ENCODE measurements at places on chromosomes 7 and 10. TPM values are rescaled to one million over a fixed set of nuclear protein-coding genes. Genes with fewer than 3 reads are reported as not detected.

The RBP3 gene
- polyA plus RNA-seq: not detected

The CACNA2D1 gene
- 3.5 TPM for polyA plus RNA-seq

The CTBP2 gene
- polyA plus RNA-seq: 33.1 TPM

The MAPK8 gene
- 17.0 TPM for polyA plus RNA-seq

The FGF8 gene
- not detected for polyA plus RNA-seq

The SNX8 gene
- 28.7 TPM for polyA plus RNA-seq

The HOXA7 gene
- 23.8 TPM for polyA plus RNA-seq

The FAM180A gene
- polyA plus RNA-seq: 2.2 TPM

The PRSS37 gene
- not detected for polyA plus RNA-seq

The UTF1 gene
- polyA plus RNA-seq: not detected

The TACC2 gene
- 36.4 TPM for polyA plus RNA-seq

The DENND2A gene
- polyA plus RNA-seq: 6.5 TPM

The GBX1 gene
- polyA plus RNA-seq: not detected

The FKBP6 gene
- polyA plus RNA-seq: not detected

The PARP12 gene
- 15.2 TPM for polyA plus RNA-seq

The NPC1L1 gene
- 2.4 TPM for polyA plus RNA-seq

The GLI3 gene
- 0.92 TPM for polyA plus RNA-seq

The CFAP43 gene
- 3.1 TPM for polyA plus RNA-seq

The FAM25A gene
- not detected for polyA plus RNA-seq

The DNA2 gene
- polyA plus RNA-seq: 2.2 TPM

The PRKCQ gene
- polyA plus RNA-seq: 6.1 TPM

The AKR1D1 gene
- polyA plus RNA-seq: not detected

The RARRES2 gene
- polyA plus RNA-seq: 475 TPM

The OR6V1 gene
- polyA plus RNA-seq: not detected

The XRCC2 gene
- 0.22 TPM for polyA plus RNA-seq

The ELMO1 gene
- polyA plus RNA-seq: 6.0 TPM

The DEPP1 gene
- polyA plus RNA-seq: 44.4 TPM

The GPER1 gene
- polyA plus RNA-seq: 4.8 TPM

The CPEB3 gene
- polyA plus RNA-seq: 2.3 TPM

The TMEM229A gene
- polyA plus RNA-seq: not detected

Data from kidney (tissue), 22 donors.